Stimulated activated CD4-positive, alpha-beta T cell treated with anti-CD3 and anti-CD28 coated beads, Interleukin-4, amount 100 ng/mL, for 48 hours (primary cell): ENCODE measurements at places on chromosomes 6 and 20.
A peak's percentile ranks its signal among the peaks of the same experiment; 100 is the strongest.

DNA sequence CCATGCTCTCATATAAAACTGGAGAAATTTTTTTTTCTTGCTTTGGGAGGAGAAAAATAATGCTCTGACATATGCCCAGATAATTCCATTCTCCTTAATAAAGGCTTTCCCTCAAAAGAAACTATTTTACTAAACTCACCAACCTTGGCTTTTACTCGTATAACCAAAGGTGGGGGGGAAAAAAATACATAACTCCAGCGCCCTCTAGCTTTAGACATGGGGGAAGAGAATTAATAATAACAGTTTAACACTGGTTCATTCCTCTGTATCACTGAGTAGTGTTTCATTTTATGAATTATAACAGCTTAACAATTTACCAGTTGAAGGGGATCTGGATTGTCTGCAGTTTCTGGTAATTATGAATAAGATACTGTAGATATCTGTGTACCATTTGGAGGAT is 1226.1 kb downstream of the GRIK2 start:
- no peak for DNase-seq

DNA sequence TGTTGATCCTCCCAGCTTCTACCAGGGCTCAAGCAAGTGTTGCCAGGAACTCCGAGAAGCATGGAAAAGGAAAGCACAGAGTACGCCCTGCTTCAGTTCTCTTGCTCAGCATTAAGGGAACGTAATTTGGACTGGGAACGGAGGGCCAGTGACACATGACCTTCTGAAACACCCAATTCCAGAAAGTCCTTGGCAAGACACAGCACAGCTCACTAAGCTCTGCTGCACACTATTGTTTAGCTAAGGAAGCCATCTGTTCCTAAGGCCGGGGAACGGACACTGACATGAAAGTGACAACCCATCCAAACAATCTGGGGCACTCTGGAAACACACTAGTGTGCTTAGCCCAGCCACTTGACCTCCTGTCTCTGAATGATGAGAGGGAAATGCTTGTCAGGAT is 56.9 kb upstream of the NXT1 start:
- DNase-seq = no peak

DNA sequence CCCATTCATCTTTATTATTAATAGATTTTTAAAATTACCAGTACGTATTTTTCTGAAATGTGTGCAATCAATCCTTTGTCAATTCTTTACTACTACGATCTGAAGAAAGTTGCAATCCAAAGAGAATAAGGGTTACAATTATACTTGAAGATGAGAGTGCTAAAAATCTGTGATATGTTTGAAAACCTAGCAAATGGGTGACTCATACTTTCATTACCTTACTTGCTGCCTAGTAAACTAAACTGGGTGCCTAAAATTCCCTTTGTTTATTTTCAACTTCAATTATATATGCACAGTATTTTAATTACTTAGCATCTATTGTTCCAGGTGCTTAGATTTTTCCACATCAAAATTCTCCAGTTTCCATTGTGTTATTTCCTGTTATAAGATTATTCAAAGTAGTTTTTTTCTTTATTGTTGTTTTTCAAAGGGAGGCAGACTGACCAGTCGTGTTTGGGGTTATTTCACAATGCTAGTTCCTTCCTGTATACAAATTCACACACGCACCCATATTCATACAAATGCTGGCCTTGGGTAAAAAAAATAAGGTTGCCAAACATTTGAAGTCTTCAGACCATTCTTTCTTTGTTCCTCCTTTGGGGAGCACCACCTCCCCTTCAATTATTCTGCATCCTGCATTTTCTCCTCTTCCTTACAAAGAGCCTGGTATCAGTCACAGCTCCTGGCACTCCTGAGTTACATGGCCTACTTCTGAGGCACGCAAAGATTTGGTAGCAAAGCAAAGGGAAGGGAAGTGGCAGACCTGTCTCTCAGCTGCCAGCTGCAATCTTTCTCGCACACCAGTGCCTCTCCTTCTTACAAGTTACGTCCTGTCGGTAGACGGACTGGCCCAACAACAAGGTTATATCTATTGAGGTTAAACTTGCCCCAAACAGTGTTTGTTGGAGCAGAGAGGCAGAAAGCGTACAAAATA is 16.2 kb upstream of the FAM135A start:
- no peak for DNase-seq

GRCh38 chr6:6892744-6893583 is 214.8 kb upstream of the RREB1 start:
- DNase-seq = no peak

DNA sequence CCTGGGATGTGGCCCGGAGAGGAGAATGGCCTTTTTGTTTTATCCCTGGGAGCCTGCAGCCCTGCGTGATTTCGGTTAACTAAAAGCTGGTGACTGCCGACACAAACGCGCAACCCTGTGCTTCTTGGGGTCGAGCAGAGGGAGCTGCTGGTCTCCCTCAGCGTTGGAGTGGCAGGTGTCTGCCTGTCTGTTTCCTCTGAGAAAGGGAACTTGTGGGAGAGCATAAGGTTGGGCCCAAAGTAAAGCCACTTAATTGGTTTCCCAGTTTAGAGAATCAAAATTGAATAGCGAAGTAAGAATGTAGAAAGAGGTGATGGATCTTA is 500 bp downstream of the LTV1 start:
- DNase-seq = no peak

- no peak for DNase-seq
Measured at GRCh38 chr6:163412341-163412740, 2.2 kb upstream of the QKI start.

- DNase-seq = no peak
Measured at GRCh38 chr6:145375502-145375901, 359.8 kb downstream of the EPM2A start.

DNA sequence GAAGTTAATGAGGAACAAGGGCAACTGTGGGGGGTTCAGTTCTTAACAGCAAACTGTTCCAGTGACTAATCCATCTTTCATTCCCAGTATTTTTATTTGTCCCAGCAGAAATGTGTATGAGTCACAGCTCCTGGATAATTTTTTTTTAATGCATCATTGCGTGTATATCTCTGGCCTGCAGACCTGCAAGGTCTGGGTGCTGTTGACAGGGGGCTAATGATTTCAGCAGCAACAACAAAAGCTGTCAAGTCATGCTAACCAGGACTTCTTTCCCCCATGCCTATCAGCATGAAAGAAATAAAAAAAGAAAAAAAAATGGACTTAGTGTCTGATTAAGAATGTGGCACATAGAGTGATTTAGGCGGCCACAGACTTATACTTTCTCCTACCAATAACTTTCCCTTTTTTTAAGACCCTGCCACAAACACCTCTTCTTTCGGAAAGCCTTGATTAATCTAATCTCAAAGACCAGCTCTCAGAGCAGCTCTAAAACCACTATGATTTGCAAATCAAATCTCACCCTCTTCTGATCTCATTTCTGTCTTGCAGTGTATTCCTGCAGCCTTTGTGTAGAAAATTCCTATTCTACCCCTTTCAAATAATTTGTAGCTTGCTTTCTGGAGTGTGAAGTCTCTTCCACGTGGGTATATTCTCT is 14.2 kb upstream of the PREX1 start:
- no peak for DNase-seq

GRCh38 chr20:4190792-4191519 is 175.6 kb upstream of the RNF24 start:
- no peak for DNase-seq

DNA sequence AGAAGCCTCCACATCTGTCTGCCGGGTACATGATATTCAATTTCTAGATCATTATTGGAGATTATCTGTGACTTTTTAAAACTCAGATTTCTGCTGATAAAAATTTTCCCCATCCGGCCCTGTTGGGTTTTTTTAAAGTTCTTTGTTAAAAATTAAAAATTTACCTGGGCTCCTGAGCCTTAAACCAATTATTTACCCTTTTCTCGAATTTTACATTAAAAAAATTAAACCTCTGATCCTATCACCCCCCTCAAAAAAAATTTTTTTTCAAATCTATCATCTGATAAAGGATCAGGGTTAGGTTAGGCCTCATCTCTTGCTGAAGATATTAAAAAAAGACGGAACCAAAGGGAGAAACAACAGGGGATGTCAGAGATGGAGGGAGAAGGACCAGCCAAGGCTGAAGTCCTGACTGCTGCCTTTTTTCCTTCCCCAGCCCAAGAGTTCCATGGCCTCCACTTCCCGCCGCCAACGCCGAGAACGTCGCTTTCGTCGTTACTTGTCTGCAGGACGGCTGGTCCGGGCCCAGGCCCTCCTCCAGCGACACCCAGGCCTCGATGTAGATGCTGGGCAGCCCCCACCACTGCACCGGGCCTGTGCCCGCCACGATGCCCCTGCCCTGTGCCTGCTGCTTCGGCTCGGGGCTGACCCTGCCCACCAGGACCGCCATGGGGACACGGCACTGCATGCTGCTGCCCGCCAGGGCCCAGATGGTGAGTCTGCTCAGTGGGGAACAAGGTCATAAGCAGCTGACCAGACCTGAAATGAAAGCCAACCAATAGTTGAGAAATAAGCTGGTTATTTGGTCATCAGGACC is 527 bp downstream of the NFKBIL1 start:
- no peak for DNase-seq

GRCh38 chr6:135382182-135382628 is 115.3 kb downstream of the AHI1 start:
- no peak for DNase-seq

DNA sequence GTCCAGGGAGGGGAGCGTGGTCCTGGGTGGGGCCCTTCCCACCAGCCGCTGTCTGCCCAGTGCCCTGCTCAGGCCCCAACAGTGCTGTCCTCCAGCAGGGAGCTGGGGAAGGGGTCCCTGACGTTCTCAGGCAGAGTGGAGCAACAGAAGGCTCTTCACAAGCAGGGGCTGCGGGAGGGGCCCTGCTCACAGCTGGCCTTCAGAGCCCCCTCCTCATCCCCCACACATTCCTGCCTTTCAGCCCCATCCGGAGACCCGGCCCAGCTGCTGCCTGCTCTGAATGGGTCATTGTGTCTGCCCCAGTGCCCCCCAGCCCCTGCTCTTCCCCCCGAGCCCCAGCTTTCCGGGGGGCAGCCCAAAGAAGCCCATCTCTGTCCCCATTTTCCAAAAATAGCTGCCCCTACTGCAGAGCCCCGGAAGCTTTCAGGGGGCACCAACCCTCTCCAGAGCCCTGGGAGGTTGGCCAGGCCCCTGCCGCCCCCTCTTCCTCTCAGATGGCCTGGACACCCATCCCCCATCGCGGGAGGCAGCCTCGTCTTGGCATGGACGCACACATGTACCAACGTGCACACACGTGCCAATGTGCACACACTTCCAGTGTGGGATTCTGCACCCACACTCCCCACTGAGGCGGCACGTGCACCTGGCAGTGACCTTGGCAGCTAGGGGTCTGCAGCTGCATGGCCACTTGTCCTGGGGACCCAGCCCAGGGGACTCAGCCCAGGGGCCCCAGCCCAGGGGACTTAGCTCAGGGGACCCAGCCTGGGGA is 3.7 kb downstream of the COL20A1 start:
- no peak for DNase-seq

- DNase-seq = no peak
Measured at GRCh38 chr6:135830452-135830881, 21.0 kb upstream of the PDE7B start.

DNA sequence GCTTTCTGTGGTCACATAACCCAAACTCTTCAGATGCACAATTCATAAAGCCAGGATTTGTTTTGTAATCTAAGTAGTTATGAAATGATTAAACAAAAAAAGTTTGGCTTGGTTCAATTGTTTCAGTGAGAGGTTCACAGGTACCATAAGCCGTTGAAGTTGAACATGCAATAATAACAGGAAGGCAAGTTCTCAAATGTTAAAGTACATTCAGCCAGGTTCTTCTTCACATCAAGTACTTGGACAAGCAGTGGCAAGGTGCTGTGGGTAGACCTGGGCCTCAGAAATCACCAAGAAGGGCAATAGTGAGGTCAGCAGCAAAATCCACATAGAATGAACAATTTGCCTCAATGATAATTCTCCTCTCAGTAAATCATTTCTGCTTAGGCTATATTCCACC is 175.5 kb downstream of the EPM2A start:
- no peak for DNase-seq

- peak; percentile 49 for DNase-seq
Measured at GRCh38 chr6:44257025-44257752, at the start of gene SLC35B2. TSS of gene SLC35B2 (minus strand) at chr6:44257528. CDS start at chr6:44257410, 118 bp downstream.

GRCh38 chr6:56009636-56010035 is 134.2 kb upstream of the BMP5 start:
- DNase-seq = no peak

DNA sequence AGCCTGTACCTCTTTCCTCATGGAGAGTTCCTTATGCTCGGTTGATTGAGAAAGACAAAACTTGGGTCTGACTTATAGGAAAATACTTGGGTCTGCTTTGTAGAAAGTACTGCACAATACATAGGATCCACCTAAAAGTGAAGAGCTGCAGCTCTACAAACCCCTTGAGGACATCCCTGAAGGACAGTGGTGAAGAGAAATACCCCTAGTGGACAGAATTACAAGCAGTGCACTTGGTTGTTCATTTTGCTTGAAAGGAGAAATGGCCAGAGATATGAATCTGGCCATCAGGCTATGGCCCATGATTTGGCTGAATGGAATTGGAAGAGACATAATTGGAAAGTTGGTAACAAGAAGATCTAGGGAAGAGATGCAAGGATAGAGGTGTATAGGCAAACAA is 8.3 kb downstream of the CD24 start:
- DNase-seq = no peak

GRCh38 chr6:105902401-105903031 is 183.6 kb upstream of the PRDM1 start:
- DNase-seq = no peak

- DNase-seq = no peak
Measured at GRCh38 chr20:37189416-37190016, 10.2 kb upstream of the MROH8 start.

DNA sequence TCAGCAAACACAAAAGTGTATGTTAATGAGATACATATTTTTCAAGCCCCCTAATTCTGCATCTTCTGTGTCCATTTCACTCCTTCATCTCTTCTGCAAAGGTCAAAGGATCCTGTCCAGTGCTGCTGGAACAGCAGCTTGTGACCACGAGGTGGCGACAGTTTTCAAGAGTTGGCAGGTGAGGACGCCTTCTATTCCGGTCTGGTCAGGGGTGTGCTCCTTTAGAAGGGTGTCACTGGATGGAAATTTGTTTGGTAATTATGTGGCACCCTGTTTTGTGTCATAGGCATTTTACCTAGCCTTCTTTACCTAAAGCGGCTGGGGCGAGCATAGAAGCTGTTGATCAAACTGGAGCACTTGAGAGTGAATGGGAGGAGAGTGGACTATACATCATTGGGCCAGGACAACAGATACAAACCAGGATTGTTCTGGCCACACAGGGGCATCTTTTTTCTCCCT is 32.9 kb upstream of the ERVFRD-1 start:
- DNase-seq = peak; percentile 62
